ENCODE measurements at places on chromosomes 6 and 20.
A peak's percentile ranks its signal among the peaks of the same experiment; 100 is the strongest.

DNA sequence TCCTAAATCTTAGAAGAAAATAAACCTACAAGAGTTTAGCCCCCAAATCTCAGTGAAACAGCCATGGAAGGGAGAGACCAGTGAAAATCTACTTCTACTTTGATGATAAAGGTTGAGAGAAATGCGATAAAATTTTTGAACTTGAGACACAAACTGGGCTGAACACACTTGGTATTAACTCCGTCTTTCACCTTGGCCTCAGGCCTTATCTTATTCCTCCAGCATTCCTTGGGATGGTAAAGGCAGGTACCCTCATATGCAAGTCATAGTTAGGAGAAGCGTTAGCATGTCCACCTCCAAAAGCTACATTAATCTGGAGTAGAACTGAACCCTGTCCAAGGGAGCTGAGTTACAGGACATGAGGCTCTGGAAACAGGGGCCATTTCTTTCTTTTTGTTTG is 1.2 kb upstream of the SPTLC3 start:
- no peak for DNase-seq

DNA sequence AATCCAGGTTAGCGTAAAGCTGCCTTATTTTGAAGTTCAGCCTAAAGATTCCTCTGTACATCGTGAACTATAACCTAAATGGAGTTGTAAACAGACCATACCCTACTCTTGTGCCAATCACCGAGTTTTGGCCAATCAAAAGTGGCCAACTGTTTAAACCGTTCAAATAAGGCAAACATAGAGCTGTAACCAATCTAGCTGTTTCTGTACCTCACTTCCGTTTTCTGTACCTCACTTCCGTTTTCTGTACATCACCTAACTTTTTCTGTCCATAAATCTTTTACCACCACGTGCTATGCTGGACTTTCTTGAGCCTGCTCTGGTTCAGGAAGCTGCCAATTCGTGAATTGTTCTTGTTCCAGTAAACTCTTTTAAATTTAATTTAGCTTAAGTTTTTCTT is 39.7 kb downstream of the LBP start:
- DNase-seq: no peak

- no peak for DNase-seq
These were observed 6.1 kb downstream of the SNX3 start for GRCh38 chr6:108254433-108255410.

GRCh38 chr6:33161354-33162331 is 30.6 kb downstream of the COL11A2 start:
- DNase-seq: peak; percentile 12

DNA sequence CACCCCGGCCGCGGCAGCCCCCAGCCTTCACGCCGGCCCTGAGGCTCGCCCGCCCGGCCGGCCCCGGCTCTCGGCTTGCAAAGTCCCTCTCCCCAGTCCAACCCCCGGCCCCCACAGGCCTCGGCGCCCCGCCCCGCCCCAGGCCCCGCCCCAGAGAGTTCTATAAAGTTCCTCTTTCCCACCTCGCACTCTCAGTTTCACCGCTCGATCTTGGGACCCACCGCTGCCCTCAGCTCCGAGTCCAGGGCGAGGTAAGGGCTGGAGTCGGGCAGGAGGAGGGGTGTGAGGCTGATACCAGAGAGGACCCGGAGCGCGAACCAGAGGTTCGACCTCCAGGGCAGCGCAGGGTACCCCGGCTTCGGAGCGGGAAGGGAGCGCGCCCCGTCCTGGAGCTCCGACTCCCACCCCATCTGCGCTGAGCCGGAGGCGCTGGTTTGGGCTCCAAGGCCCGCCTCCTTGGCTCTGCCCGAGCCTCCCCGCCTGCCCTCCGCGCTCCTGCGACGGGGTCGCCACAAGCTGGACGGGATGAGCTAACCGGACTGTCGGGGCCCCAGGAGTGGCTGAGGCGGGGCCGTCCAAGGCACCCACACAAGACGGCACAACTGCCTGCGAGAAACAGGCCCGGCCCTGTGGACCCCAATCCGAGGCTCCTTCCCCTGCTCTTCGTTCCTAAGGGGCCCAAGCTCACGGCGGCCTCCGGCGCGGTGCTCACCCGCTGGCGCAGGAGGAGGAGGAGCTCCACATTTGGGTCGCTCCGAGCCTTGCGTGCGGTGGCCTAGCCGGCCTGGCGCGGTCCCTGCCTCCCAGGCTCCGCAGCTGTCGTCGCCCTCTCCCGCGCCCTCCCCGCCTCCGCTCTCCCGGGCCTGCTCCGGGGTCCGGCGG is at the start of gene IRF4:
Gene IRF4 (plus strand): TSS at position 194 of the 882 bp plus-strand sequence. CDS start 1,401 bp downstream, outside the sequence.
- DNase-seq: no peak

- no peak for DNase-seq
These were observed 14.0 kb downstream of the APMAP start for GRCh38 chr20:24978513-24978912.

GRCh38 chr6:1616701-1617463 is 7.2 kb downstream of the FOXC1 start:
- DNase-seq: no peak

- DNase-seq: no peak
These were observed 2.8 kb downstream of the PREX1 start for GRCh38 chr20:48824830-48825565.

GRCh38 chr6:12348530-12349511 is 58.7 kb downstream of the EDN1 start:
- DNase-seq: peak; percentile 30

GRCh38 chr20:50475681-50476292 is 34.4 kb upstream of the PTPN1 start:
- DNase-seq: no peak

DNA sequence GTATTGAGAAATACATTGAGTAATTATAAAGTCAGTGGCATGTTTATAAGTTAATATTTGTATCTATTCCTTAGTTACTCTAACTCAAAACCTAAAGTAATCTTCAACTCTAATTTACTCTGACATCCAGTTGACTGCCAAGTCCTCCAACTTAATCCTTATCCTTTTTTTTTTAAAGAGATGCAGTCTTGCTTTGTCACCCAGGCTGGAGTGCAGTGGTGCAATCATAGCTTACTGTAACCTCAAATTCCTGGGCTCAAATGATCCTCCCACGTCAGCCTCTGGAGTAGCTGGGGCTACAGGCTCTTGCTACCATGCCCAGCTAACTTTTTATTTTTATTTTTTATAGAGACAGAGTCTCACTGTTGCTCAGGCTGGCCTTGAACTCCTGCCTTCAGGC is 24.4 kb downstream of the PTPN1 start:
- no peak for DNase-seq

GRCh38 chr20:4252005-4252404 is 236.6 kb upstream of the RNF24 start:
- DNase-seq: no peak

DNA sequence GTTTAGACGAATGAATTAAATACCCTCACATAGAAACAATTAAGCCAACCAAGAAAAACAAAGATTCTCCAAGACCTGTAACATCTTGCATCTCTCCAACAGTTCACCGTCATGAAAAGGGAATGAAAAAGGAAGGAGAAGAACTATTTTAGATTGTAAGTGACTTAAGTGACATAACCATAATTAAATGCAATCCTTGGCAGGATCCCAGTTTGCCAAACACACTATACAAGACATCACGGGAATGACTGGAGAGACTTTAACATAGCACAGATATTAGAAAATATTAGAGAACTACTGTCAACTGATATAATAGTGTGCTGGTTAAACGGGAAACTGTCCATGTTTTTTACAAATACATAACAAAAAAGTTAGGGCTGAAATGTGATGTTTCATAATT is 22.2 kb downstream of the EPB41L2 start:
- DNase-seq: no peak

- DNase-seq: no peak
These were observed 251.7 kb downstream of the PHACTR1 start for GRCh38 chr6:12968290-12968689.

GRCh38 chr6:108746366-108746765 is 101.9 kb upstream of the ARMC2 start:
- no peak for DNase-seq

- DNase-seq: no peak
These were observed 51.0 kb downstream of the KCNK5 start for GRCh38 chr6:39178235-39178634.

DNA sequence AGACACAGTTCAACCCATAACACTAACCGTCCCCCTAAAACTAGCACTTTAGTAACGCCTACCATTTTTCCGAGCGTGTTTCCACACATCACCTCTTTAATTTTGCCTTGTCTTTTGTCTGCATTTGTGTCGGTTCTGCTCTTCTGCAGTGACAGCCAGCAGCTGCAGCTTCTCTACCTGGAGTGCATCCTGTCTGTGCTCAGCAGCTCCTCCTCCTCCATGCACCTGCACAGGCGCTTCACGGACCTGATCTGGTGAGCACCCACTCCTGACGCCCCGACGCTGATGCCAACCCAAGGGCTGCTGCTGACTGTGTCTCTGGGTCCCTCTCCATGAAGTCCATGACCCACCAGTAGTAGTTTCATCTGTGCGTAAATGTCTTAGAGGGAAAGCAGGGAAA is 35.4 kb upstream of the PBOV1 start:
- no peak for DNase-seq

GRCh38 chr6:130907687-130908086 is 80.5 kb downstream of the SMLR1 start:
- DNase-seq: no peak

- DNase-seq: no peak
These were observed 169.9 kb downstream of the CARMIL1 start for GRCh38 chr6:25448965-25449538.

- DNase-seq: no peak
These were observed 76.3 kb downstream of the CDK19 start for GRCh38 chr6:110738899-110739365.

GRCh38 chr6:12369781-12370262 is 79.7 kb downstream of the EDN1 start:
- DNase-seq: no peak

GRCh38 chr6:7500752-7501282 is 40.7 kb upstream of the DSP start:
- no peak for DNase-seq

- no peak for DNase-seq
These were observed 812.8 kb upstream of the SLC35B3 start for GRCh38 chr6:9248133-9248532.

DNA sequence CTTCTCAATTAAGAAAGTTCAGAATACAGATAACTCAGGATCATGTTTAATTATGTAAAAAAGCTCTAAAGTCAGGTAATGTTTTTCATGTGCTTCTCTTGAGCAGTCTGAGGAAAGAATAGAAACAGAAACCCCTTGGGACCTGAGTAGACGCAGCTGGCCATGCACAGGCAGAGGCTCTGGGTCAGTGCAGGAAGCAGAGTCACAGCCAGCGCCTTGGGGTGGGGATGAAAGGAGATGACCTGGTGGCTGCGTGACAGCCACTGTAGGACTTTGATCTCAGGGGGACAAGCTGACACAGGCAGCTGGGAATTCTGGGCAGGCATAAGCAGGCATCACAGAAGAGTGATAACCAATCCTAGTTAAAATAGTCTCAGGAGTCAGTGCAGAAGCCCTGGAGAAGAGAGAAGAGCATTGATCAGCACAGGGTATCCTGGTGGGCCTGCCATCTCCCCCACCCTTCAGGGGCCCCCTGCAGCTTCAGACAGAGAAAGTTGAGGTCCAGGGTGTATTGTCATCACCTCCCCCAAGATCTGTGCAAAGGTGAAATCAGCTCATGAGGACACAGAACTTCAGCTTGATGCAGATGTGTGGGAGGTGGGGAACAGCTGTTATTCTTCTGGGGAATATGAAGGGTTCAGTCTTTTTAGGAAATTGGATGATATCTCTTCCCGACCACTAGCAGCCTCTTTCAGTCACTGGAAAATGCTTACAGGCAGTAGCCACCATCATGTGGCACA is 6.4 kb downstream of the HLA-DQB1 start:
- no peak for DNase-seq

GRCh38 chr20:16647875-16648597 is 74.8 kb upstream of the KIF16B start:
- DNase-seq: no peak

Data from amniotic stem cell (primary cell).